ENCODE measurements at places on chromosomes 2 and 18.

DNA sequence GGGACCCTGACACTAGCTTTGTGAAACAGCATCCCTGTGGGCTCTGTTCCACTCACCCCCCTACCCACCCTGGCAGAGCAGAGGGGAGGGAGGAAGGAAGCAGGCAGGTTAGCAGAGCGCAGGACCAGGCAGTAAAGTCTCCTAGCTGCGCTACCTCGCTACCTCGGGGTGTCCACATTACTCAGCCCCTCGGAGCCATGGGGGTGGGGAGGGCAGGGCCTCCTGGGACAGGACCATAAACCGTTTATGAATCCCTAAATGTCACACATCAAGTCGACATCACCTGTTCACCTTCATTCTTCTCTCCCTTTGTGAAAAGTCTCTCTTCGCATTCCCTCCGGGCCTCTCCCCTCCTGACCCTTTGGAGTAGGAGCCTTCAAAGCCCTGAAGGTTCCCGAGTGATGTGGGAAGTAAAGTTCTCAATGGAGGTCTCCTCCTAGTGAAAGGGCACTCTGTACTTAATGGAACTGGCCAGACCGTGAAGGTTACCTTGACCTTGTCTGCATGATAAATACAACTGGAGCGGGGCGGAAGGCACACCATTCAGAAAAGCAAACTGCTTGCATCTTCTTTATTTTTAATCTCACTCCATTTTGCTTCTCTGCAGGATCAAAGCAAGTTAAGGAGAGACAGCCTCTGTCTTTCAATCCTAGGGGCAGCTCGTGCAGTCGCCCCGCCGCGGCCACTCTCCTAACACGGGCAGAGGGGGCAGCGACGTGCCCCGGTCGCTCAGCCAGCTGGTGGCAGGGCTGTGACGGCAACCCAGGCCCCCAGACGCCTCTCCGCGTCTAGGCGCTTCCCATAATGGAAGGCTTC is 23.7 kb upstream of the SMAD7 start:
- DNase-seq = no peak

DNA sequence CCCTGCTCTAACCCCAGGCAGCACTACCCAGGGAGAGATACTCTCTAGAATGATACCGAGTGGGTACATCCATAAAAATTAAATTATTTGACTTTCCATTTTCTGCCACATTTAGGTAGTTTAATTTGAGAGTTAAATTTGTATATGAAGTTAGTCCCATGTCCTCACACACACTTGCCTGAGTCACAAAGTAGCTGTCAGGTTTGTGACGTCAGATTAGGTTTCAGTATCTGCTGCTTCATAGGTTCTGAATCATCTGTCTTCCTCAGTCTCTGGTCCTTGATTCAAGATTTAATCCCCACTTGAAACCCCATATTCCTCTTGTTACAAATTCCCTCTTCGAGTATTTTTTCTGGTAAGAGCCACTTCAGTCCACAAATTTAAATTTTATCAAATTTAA is 738.6 kb upstream of the FAM98A start:
- DNase-seq = no peak

DNA sequence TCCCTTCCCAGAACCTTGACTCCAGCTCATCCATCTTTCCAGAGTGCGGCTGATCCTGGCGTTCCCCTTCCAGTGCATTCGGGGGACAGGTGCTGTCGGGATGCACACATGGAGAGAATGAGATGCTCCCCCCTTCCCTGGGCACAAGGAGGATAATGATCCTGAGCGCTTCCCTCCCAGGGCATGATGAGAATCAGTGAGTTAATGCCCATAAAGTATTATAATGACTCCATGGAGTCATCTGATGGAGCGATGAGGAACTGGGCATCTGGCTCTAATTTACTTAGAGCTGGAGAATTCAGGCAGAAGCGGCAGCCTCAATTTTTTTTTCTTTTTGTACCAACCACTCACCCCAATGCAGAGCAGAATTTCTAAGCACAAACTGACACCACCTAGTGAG is 79.6 kb upstream of the SKOR2 start:
- DNase-seq = no peak

GRCh38 chr2:101545950-101546349 is 71.0 kb upstream of the RFX8 start:
- DNase-seq = no peak

- no peak for DNase-seq
Measured at GRCh38 chr2:85439986-85440385, 21.5 kb downstream of the SH2D6 start.
